ENCODE measurements at places on chromosomes 2 and 18. TPM values are rescaled to one million over a fixed set of nuclear protein-coding genes. Genes with fewer than 3 reads are reported as not detected.

DNA sequence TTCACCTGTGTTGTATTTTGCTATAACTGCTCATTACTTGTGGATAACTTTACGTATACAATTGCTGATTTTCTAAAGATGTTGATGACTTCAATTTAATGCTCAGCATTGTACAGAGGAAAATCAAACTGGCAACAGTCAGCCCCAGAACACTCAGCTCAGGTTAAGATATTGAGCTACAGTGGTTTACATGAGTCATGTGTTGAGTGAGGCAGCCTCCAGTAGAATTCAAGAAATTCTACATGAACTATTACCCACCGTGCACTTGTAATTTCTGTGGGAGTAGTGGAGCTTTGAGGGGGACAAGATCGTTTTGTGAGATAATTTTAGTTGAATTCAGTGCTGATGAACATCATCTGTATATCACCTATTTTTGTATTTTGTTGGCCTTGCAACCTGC, 292.3 kb downstream of the ALPK2 start:
- no peak for DNase-seq

- no peak for DNase-seq
Measured at GRCh38 chr18:6435731-6436130, 21.0 kb upstream of the L3MBTL4 start.

Gene TFCP2L1
- total RNA-seq = 0.14 TPM

GRCh38 chr2:233353769-233354499, at the start of gene DGKD:
Gene DGKD (plus strand): TSS chr2:233354494. CDS start chr2:233354519, 25 bp downstream.
- DNase-seq = peak; percentile 76

- peak; percentile 90 for DNase-seq
Measured at GRCh38 chr2:46967990-46968647, 52.5 kb upstream of the MCFD2 start.

DNA sequence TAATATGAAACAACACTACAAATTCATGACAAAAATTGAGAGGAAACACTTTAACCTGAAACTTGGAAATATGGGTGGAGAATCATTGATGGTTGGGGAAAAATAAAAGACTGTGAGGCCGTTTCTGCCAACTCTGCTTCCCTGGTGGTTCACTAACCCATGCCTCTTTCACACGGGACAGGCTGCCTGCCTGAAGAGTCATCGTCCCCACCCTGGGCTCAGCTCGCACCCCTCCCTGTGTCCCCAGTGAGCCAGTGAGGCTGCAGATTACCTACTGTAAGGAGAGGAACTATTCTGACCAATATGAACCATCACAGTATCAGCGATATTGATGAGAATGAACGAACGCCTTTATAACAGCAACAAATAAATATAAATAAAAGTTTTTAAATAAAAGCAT, 357.8 kb upstream of the CDH20 start:
- no peak for DNase-seq

Gene FEV
- not detected for total RNA-seq

Gene TMEM17
- total RNA-seq = 1.5 TPM

DNA sequence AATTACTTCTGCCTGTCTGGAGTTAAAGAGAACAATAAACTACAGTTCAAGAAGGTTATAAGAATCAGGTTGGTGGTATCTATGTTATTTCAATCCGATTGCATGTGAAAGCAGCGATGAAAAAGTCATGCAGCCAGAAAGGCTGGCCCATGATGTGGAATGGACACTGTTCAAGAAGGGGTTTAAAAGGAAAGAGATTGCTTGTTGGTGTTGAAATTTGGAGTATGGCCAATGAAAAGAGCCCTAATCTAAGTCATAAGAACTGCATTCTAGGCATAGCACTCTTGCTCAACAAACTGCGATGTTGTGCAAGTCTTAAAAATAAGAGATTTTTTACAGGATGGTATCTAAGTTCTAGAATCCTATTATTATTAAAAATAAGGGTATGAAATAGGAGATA, 61.3 kb downstream of the EFEMP1 start:
- DNase-seq = peak; percentile 66

DNA sequence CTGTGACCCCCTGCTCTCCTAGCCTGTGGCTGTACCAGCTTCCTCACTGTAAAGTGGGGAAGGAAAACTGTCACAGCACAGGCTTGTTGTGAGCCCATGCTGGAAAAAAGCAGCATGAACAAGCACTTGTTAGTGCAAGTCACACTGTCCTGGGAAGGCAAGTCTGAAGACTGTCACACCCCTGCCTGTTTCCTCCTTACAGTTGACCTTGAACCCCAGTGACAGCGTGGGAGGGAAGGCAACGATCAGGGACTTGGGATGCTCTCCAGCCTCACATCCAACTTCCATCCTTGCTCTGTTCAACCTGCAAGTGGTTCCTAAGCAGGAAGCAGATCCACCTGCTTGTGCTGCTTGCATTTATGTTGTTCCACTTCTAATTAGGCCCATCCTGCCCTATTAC, 311.3 kb upstream of the KLHL29 start:
- no peak for DNase-seq

DNA sequence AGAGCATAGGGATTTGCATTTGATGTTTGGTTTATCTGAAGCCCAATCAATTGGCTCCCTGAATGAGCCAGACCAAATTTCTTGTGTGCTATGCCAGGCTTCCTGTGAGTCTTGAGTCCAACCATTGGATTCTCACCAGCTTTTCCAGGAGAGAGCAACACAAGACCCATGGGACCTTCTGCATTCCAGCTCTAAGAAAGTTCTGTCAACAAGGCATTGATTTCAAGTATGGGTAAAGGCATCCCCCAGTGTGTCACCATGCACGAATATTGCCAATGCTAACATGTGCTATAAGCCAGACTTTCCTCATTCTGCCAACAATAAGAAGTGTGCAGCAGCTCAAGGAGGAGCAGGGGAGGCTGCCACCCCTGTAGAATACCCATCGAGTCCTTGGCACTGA, 266.6 kb downstream of the ETAA1 start:
- no peak for DNase-seq

Gene SDC1
- not detected for total RNA-seq

Gene EGR4
- total RNA-seq = not detected

GRCh38 chr2:120794716-120795115, 59.0 kb downstream of the GLI2 start:
- DNase-seq = no peak

DNA sequence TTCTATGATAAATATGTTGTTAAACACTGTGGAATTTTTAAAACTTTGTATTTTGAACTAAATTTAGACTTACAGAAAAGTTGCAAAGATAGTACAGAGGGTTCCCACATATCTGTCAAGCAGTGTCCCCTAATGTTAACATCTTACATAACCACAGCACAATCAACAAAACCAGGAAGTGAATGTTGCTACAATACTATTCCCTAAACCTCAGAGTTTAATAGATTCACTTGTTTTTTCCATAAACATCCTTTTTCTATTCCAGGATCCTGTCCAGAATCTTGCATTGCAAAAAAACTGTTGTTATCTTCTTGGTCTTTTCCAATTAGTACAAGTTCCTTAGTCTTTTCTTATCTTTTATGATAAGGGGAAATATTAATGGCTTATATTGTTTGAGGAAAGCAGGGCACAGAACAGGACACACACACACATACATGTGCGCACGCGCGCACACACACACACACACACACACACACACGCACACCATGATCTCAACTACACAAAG, 251.1 kb upstream of the TRIB2 start:
- no peak for DNase-seq

GRCh38 chr2:232349946-232350635, 28.5 kb upstream of the ALPP start:
- peak; percentile 53 for DNase-seq

- peak; percentile 57 for DNase-seq
Measured at GRCh38 chr18:13612196-13612997, 114.0 kb downstream of the FAM210A start.

DNA sequence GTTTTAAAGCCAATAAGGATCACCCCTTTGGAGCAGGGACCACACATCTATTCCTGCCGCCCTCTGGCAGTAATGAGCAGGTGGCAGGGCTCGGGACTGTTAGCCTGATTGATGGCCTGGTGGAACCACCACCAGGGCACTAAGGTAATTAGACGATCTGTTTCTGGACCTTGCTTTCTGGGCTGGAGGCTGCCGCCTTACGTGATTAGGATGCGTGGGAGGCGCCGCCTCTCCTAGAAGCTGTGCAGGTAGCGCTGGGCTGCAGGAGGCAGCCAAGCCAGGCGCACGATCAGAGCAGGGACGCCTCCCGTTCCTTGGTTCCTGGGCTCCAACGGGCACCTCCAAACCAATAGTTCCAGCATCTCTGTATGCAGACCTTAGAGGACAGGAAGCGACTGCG, 242.6 kb upstream of the RAB12 start:
- DNase-seq = no peak

DNA sequence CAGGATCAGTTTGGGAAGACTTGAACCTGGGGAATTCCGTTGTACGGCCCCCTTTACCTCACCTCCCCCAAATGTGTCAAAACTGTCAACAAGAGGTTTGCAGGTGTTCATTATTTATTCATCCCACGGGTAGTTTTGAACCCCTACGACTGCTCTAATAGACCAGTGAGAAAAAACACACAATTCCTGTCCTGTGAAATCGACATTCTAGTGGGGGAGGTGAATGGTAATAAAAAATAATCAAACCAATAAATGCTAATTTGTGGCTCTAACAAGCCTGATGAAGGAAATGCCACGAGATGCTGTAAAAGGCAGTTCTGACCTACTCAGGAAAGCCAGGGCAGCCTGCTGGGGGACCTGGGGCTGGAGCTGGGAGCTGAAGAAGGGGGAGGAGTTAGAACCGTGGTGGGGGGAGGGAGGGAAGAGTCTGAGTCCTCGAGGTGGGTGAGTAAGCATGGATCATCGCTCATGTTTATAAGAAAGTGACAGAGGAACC, 463 bp upstream of the DNAJB2 start:
- DNase-seq = no peak

- DNase-seq = peak; percentile 11
Measured at GRCh38 chr2:128628206-128628605, 309.5 kb upstream of the HS6ST1 start.

DNA sequence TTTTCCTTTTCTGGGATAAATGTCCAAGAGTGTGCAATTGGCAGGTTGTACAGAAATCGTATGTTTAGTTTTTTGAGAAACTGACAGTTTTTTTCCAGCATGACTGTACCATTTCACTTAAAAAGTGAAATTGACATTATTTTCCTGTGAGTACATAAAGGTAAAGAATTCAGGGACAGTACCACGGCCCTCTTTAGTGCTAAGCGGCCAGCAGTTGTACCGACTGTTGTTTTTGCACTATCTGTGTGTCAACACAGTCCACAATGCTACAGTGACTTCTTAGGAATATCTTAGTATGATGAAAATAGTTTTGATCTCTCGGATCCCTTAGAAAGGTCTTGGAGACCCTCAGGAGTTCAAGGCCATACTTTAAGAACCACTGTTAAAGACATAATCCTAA, 2.6 kb downstream of the LIMS1 start:
- no peak for DNase-seq

Gene LTBP1
- total RNA-seq = 102 TPM

DNA sequence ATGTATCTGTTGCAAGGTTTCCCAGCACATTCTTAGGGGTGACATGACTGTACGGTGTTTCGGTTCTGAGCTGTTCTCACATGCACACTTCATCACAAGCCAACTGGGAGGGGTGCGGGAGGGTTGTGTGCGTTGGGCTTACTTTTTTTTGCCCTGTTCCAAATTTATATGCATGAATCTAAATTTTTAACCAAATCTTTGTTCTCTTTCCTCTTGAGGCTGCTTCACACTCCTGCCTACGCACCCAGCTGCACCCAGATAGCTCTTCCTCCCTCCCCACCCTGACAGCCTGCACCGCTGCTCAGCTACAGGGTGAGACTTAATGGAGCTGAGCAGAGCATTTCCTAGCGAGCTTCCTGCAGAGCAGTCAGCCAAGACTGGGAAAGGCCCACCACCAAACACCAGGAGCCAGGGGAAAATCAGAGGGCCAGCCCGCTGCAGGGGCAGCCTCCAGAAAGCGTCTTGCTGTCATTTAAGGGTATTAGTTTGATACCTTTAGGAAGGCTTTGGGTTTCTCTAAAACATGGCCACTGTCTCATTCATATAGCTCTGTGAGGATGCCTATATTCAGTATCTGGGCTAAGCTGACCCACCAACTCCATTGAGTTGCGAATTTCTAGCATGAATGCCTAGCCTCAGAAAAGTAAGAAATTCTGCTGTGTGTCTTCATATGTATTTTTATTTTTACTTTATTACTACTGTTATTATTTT, 84.5 kb downstream of the POU3F3 start:
- DNase-seq = no peak

DNA sequence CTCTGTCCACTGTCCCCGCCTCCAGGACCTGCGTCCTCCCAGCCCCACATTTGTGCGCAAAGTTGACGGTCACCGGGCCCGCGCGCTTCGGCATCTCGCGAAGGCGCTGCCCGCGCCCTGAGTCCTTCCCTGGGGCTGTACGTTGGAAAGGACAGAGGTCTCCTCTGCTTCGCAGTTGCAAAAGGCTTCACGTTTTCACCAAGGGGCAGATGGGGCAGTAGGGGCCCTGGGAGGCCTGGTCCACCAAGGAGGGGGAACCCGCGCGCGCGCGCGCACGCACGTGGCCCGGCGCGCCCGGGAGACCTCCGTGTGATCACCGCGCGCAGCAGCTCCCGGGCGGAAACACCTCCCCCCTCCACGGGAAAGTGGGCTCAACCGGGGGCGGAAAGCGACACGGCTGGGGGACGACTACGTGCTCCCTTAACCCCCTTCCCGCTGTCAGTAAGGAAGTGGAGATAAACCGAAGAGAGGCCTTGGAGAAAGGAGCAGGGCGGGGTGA, 21.9 kb downstream of the TEX44 start:
- DNase-seq = no peak

GRCh38 chr2:191634791-191635190, 43.1 kb upstream of the NABP1 start:
- no peak for DNase-seq

GRCh38 chr2:182110347-182110746, 124.7 kb downstream of the PPP1R1C start:
- no peak for DNase-seq

Gene VAMP5
- total RNA-seq = 97.5 TPM

Gene FABP1
- total RNA-seq = not detected
